Stimulated activated CD4-positive, alpha-beta T cell treated with anti-CD3 and anti-CD28 coated beads, Interleukin-1b, Interleukin-23, amount 100 ng/mL, for 1 hour (primary cell): ENCODE measurements at places on chromosomes 2 and 18.

GRCh38 chr2:230525682-230526081 is 109.7 kb downstream of the SP100 start:
- no peak for DNase-seq

DNA sequence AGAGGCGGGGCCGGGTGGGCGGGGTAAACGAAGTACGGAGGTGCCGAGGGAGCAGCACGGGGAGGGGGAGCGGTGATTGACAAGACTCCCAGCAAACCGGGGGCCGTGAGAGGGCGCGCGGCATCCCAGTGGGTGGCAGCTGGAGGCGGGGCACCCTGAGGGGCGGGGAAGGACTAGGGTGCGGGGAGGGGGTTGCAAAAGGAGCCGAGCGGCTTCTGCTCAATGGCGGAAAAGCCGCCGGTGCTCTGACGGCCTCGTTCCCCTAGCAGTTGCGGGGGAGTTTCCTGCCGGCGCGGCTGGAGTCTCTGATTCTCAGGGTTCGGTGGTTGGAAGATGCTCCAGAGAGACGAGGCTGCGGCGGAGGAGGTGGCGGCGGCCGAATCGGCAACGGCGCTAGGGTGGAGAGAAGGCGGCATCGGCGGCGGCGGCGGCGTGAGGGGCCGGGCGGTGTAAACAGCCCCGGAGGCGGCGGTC is at the start of gene PPM1B:
PPM1B (plus strand) TSS at position 195 of the 474 bp plus-strand sequence. CDS start 32,325 bp downstream, outside the sequence.
- DNase-seq, result peak; percentile 98

DNA sequence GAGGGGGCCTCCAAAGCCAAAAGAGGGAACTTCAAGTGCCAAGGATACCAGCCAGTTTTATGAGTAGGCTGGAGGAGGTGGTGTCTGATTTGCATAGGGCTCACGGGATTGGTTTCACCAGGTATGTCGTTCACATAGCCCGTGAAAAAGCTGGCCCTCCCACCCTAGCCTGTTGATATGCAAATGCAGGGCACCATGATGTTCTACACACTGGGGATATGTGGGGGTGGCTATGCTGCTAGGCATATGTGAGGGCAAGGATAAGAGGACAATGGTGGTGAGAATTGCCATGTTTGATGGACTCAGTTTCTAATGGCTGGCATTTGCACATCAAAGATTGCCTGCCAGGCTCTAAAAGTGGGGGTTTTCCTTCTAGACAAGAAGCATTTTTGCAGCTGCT is 378.6 kb downstream of the DPP10 start:
- no peak for DNase-seq

GRCh38 chr2:189581354-189582139 is 961 bp upstream of the SLC40A1 start:
- DNase-seq, result no peak

- no peak for DNase-seq
Measured at GRCh38 chr2:149342509-149342908, 12.1 kb downstream of the LYPD6 start.

GRCh38 chr2:224802407-224802806 is 86.2 kb upstream of the CCDC195 start:
- no peak for DNase-seq

- no peak for DNase-seq
Measured at GRCh38 chr2:145080426-145080825, 560.5 kb upstream of the ZEB2 start.

- no peak for DNase-seq
Measured at GRCh38 chr2:241218131-241219029, 29.9 kb downstream of the ANO7 start.

DNA sequence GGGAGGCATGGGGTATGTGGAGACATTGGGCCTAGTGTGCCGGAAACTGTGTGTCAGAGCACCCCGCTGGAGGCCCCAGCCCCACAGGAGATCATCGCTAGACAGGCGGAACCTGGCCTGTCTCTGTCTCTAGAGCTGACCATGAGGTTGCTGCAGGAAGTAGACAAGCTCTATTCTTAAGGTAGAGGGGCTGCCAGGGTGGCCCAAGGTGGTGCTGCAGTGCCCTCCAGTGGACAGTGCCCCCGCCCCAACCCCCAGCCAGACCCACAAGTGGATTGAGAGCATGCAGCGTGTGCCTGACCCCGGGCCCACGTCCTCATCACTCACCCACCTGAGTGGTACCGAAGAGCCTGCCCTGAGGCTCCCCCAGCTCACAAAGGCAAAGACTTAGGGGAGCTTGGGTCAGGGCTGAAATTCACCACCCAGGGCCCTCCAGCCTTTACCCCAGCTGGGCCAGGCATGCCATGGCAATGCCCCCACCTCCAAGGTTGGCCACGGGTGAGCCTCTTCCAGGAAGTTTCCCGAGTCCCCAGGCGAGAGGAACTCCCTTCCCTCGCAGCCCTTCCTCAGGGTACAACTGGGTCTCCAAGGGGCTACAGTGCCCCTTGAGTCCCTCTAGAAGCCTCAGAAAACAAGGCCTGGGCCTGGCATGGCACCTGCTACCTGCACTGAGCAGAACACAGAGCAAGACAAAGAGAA is 155.0 kb downstream of the TTC32 start:
- no peak for DNase-seq

- no peak for DNase-seq
Measured at GRCh38 chr2:70454936-70455544, 98.6 kb downstream of the TGFA start.

DNA sequence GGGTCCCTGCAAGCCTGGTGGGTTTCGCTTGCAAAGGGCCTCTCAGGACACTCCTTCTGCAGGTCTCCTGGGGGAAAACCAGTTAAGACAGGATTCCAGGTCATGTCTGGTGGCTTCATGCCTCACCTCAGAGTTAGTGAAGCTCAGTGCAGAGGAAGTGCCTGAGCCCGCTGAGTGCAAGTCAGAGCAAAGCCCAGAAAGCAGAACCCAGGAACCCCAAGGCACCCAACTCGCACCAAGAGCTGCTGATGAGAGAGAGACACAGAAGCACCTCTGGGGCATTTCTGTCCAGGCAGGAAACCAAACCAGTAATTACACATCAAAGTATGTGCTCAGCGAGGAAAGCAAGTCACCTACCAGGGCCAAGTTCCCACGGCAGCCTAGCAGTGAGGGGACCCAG is 78.4 kb downstream of the ARHGEF4 start:
- DNase-seq, result no peak

DNA sequence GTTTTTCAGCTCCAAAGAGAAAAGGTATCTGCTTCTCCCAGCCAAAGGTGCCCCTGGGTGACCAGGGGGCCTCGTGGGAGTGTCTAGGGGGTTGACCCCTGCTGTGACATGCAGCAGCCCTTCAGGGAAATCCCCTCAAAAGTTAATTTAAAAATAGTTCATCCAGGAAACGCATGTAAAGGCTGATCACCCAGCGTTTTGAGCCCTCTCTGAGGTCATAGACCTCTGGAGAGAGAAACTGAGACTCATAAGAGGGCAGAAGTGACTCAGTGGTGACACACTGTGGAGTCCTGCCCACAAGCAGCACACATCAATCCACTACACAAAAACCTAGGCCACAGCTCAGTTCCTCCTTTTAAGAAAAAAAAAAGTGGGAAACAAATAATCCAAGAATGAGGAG is 11.9 kb downstream of the GAL3ST2 start:
- no peak for DNase-seq
